Activated naive CD4-positive, alpha-beta T cell treated with anti-CD3 and anti-CD28 coated beads for 36 hours (primary cell): ENCODE measurements at places on chromosomes 1 and 21. TPM values are rescaled to one million over a fixed set of nuclear protein-coding genes. Genes with fewer than 3 reads are reported as not detected.

Gene NVL
- total RNA-seq, result 29.9 TPM

Gene PDC
- total RNA-seq, result not detected

Gene WNT3A
- total RNA-seq, result not detected

Gene COG2
- total RNA-seq, result 19.9 TPM

Gene WRAP73
- 32.4 TPM for total RNA-seq

Gene RCSD1
- total RNA-seq, result 27.3 TPM

DNA sequence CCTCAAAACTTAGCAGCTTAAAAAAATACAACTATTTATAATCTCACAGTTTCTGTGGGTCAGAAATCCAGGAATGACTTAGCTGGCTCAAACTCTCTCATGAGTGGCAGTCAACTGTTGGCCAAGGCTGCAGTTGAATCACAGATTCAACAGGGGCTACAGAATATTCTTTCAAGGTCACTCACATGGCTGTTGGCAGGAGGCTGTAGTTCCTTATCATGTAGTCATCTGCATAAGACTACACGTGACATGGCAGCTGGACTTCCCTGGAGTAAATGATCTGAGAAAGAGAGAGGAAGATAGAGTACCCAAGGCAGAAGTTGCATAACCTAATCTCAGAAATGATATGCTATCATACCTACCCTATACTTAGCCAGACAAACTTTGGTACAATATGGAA, 75.2 kb upstream of the TSPAN2 start:
- no peak for DNase-seq

DNA sequence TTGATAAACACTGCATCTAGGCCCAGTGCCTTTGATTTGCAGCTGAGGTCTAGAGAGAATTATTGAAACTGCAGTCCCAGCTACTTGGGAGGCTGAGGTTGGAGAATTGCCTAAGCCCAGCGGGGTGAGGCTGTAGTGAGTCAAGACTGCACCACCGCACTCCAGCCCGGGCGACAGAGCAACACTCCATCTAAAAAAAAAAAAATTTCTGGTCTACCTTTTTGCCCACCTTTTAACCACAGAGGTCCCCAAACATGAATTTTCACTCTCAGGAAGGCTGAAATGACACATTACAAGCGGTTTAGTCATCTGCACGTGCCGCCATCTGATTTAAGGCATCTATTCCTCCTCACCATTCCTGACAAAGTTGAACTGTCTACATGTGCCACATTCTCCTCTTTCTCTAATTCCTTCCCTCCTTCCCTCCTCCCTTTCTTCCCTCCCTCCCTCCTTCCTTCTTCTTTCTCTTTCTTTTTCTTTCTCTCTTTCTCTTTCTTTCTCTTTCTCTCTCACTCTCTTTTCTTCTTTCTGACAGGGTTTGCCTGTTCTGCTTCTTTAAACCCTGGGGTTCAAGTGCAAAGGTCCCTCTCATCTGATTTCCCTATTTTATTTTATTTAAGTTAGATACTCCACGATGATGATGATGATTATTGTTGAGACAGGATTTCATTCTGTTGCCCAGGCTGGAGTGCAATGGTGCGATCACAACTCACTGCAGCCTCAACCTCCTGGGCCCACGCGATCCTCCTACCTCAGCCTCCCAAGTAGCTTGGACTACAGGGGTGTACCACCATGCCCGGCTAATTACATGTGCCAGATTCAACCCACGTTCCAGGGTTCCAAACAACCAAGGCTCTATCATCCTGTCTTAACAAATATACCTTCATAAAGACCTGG, 3.0 kb upstream of the SOD1 start:
- DNase-seq, result peak; percentile 34

DNA sequence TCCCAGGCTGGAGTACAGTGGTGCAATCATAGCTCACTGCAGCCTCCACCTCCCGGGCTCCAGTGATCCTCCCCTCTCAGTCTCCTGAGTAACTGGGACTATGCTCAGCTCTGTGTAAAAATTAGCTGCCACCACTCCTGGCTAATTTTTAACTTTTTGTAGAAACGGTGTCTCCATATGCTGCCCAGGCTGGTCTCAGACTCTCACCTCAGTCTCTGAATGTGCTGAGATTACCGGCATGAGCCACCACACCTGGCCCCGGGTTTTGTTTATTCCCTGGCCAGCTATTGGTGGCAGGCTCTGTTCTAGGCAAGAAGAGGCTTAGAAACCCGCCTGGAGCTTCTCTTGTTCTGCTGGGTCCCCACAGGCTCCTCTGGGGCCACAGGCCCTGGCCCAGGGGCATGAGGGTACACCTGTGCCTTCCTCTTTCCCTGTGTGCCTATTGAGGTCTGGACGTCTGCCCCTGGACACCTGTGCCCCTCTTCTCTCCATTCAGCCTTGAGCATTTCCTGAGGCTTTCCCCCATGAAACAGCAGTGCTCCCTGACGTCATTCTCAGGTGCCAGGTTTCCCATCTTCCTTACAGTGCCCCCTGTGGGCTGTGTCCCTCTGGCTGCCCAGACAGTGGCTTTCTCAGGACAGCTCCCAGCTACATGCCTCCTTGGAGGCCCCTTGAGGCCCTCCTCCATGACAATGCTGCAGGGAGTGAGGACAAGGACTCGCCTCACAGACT, 57.5 kb downstream of the PCP4 start:
- DNase-seq, result no peak

DNA sequence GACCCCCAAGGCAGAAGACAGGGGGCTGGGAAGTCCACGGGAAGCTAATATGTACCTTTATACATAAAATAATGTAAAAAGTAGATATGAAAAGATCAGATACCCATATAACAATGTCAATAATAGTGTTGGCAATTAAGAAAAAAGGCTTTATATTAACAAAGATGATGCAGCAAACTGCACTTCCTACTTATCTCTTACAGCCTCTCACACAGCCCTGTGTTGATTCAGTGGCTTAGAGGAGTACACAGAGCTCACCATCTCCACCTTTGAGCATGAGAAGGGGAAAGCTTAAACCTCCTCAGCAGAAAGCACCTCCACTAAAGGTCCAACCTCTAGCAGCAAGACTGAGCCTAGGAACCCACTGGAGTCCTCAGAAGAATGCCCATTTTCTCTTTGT, 7.2 kb upstream of the VSIG8 start:
- no peak for DNase-seq

GRCh38 chr21:46527801-46528200, 69.1 kb downstream of the DIP2A start:
- no peak for DNase-seq

GRCh38 chr1:25026304-25026703, 96.2 kb upstream of the RUNX3 start:
- DNase-seq, result no peak

DNA sequence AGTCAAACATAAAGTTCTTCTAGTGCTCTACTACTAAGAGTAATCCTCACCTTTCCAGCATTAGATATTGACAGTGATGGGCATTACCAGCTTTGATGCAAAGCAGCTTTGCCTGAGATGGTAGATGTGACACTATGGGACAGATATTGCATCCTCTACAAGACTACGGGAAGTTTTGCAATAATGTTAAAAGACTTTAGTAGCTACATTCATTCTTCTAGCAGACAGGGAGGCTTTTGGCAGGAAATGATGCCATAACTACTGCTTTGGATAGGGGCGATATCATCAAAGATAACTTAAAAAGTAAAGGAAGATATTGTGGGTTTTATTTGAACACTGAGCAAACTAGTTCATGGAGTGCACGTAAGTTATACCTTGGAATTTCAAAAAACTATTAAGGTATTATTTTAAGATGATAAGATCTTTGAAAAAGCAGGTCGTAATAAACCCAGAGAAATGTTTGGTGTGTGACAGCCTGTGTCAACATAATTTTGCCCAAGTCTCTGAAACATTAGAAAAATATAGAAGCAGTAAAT, 368.3 kb upstream of the TMPRSS15 start:
- DNase-seq, result no peak

- no peak for DNase-seq
Measured at GRCh38 chr1:160328184-160328583, 14.9 kb downstream of the COPA start.

GRCh38 chr1:32939655-32940371, 24.8 kb downstream of the RNF19B start:
- peak; percentile 30 for DNase-seq

DNA sequence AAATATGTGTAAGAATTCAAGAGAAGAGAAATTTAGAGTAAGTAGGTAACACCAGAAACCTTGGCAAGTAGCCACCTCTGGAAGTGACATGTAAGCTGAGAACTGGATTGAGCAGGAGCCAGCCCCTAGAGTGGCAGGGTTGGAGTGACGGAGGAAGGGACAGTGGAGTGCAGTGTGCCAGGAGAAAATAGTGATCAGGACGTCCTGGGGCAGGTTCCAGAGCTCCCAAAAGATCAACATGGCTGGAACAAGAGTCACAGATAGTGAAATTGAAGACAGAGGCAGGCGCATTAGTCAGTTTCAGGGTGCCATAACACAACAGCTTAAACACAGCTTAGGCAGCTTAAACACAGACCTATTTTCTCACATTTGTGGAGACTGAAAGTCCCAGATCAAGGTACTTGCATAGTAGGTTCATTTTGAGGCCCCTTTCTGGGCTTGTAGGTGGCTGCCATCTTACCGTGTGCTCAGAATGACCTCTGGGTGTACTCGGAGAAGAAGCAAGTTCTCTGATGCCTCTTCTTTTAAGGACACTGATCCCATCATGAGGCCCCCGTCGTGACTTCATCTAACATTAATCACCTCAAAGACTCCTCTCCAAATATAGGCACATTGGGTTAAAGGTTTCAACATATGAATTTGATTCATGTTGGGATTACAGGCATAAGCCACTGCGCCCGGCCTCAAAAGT, 37.2 kb downstream of the GNPAT start:
- no peak for DNase-seq
